Aorta (tissue), 5 donors: ENCODE measurements at places on chromosomes 3 and 15. TPM values are rescaled to one million over a fixed set of nuclear protein-coding genes. Genes with fewer than 3 reads are reported as not detected.

IQCF5 gene
- not detected for polyA plus RNA-seq

DNA sequence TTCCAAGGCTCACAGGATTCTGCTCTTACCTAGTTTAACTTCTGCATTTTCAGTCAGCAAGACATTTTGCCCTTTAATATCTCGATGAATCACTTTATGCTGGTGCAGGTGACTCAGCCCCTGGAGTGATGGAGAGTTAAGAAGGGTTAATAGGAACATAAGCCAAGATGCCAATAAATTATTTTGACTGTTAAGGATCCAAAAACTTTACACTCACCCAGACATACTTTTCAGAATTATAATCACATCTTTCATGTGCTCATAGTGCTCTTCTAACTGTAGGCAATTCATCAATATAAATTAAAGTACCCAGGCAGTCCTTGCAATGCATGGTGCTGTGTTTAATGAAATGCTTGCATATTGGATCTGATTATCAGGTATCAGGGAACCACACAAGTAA, 164.1 kb upstream of the SLC2A2 start:
- no peak for DNase-seq

DNA sequence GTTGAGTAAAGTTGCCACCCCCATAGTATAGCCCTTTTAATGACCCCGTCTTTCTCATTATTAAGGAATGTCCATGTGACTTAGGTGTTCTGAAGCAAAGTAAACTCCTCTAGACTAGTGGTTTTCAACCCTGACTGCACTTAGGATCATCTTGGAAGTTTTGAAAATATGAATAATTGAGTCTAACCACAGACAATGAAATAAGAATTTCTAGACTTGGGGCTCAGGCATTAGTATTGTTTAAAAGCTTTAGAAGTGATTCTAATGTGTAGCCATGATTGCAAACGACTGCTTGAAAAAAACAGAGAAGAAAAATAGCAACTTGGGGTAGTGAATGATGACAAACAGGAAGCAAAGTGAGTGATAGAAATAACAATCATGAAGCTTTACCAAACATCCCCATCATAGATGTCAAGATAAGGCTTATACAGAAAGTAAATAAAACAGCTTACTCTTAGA, 35.0 kb downstream of the ALCAM start:
- no peak for DNase-seq

- peak; percentile 29 for DNase-seq
Observed at GRCh38 chr15:25178835-25179672, 224.3 kb downstream of the SNRPN start.

GRCh38 chr15:56920367-56920627, 1.9 kb downstream of the TCF12 start:
- DNase-seq, result no peak

- no peak for DNase-seq
Observed at GRCh38 chr3:183226333-183226890, 26.6 kb upstream of the B3GNT5 start.

DNA sequence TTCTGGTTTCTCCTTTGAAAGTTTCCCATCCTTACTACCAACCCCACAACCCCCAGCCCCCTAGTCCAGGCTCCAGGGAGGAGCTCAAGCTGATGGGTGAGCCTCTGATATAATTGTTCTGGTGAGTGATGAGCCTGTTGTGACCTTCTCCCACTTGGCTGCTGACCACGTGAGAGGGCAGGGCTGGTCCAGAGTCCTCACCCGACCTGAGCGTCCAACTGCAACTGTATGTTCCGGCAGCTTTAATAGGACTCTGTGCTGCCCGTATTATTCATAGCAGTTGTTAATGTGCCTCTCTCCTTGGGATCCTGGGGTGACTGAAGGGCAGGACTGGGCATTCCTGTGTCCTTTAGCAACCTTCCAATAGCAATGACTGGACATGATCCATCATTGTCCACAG, 56.2 kb downstream of the B3GNT5 start:
- DNase-seq, result no peak

- DNase-seq, result no peak
Observed at GRCh38 chr3:182904164-182904563, 76.2 kb downstream of the DCUN1D1 start.

- no peak for DNase-seq
Observed at GRCh38 chr3:66567077-66567476, 66.3 kb upstream of the LRIG1 start.

GRCh38 chr3:47008234-47008796, 28.8 kb downstream of the NBEAL2 start:
- DNase-seq, result peak; percentile 62

- DNase-seq, result peak; percentile 67
Observed at GRCh38 chr3:96813134-96813819, 1.1 kb upstream of the EPHA6 start.
